Gastrocnemius medialis (tissue), 4 donors: ENCODE measurements at places on chromosomes 6 and 20.

- DNase-seq = no peak
Measured at GRCh38 chr6:42302411-42302810, 84.8 kb upstream of the MRPS10 start.

DNA sequence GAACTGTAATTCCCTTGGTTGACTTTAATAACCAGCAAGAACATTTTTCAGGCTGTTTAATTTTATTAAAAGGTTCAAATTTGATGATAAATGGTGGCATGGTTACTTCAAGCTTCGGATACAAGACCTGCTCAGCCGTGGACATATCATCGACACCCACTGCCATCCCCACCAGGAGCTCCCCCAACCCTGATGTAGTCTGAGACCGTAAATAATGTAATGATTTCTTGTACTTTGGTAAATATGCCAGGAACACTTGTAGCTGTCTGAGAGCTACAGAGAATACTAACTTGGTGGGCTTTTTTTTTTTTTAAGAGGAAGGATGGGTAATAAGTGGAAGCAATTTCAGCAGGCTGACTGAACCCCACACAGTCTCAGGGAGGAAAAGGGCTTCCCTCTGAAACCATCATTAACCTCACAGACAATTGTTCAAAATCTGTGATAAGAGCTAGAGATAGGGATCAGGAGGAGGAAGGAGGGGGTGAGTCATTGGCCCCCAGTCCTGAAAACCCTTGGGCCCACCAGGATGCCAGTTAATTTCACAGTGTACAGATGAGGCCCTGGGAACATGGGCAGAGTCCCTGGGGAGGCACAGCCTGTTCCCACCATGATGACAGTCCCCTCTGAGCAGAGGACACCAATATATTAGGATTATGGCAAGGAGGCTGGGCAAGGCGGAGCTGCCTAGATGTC is 56.0 kb downstream of the APCDD1L start:
- no peak for DNase-seq

DNA sequence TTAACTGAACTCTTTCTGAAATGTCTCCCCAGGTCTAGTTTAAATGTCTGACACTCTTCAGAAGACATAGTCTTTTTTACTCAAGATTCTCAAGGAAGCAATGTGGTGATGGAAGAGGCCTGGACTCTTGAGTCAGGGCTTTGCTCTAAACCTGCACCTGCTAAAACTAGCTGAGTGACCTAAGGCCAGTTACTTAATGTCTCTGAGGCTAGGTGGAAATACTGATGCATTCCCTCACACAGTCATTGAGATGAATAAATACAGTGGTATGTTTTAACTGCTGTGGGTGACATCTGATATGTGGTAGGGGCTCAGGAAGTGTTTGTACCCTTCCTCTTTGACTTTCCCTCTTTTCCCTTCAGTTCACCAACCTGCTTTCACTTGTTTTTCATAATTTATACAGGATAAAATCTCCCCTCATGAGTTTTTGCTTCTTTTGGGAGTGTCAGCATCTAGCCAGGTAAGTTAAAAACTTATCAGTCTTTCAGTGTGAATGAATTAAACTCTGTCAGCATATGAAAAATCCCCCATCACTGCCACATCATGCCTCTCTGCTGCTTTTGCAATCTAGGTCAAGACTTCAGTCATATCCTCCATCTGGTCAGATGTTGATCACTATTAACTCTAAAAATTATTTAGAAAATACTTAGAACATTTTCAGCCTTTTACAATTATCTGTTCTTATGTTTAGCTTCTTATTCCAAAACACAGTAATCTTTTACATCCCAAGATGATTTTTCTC is 178.7 kb upstream of the TNFAIP3 start:
- no peak for DNase-seq

GRCh38 chr6:132623106-132623845 is 799 bp downstream of the TAAR2 start:
- DNase-seq = no peak

DNA sequence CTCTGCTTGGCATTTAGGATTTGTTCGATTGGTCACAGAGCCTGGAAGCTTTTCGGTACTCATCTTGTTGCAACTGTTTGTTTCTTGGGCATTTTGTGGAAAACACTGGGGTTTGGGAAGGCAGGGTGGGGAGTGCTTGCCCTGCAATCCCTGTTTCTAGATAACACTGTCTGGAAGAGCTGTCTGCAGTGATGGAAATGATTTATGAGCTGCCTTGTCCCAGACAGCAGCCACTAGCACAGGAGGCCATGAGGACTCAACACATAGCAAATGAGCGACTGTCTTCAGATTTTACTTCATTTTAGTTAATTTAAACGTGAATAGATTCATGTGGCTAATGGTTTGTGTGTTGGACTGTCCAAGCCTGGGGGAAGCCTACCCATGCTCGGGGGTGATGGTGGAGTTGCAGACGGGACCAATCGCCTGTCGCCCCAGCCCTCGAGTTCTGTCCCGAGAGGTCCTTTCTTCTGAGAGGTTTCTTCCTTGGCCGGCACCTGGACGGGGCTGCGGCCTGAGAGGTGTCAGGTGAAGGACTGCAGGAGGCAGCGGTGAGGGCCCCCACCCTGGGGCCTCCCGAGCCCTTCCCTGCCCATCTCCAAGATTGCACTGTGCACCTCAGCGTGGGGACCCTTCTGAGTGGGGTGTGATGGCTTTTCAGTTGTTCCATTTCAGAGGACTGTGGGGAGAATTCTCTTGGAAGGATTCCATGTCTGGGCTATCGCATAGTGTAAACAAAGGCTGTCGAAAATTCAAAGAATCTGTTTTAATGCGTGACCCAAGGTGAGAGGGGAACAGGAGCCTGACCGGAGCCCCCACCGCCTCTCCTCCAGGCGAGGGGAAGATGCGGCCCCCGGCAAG is 55.4 kb downstream of the SMOC2 start:
- DNase-seq = no peak

DNA sequence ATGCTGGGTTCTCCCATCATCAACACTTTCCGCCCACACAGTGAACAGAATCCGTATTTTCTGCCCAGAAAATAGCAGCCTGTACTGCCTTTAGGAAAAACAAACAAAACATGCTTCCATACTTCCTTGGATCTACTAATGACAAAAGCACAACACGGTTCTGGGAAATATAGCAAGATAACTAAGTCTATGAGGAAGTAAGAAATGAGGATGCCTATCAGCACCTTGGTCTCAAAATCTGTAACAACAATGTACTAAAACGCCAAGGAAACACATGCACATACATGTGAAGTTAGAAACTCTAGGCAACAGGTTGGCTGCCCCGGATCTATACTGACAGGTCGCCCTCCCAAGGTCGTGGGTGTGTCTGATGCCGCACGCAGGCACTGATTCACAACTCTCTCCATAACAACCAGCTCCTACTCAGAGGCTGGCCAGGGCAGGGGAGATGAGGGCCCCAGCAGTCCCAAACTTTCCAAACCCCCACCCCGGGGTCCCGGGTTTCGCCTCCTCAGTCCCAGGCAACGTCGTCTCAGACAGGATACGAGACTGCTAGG is 710 bp downstream of the BTBD9 start:
- peak; percentile 3 for DNase-seq

DNA sequence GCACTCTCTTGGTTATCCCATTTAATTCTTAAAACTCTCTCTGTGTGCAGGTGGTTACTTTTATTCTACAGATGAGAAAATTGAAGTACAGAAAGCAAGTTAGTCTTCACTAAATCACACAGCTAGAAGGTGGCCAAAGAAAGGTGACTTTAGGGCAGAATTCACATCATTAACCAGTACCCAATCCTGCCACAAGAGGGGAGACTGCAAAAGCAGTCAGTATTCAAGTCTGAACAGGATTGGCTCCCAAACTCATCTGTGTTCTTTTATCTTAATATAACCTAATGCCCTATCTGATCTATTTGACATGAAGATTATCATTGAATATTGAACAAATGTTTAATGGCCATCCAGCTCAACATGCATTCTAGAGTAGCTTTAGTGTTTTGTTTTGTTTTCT is 225.3 kb upstream of the FAM83B start:
- no peak for DNase-seq

- DNase-seq = no peak
Measured at GRCh38 chr20:35117196-35117595, 24.6 kb upstream of the TRPC4AP start.

DNA sequence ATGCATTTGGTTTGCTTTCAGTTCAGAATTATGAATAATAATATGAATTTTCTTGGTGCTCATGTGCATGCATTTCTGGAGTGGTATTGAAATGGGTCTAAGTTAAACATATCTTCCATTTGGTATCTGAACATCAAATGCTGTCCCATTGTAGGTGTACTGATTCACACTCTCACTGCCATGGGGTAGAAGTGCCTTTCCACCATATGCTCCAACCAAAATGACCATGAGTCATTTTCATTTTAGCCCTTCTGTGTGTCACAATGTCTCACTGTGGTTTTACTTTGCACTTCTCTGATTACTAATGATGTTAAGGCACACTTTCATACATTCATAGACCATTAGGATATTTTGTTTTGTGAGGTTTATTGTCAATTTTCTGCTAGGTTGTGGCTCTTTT is 211.9 kb downstream of the HAO1 start:
- no peak for DNase-seq

GRCh38 chr6:119536666-119537065 is 187.1 kb upstream of the MAN1A1 start:
- DNase-seq = no peak

- no peak for DNase-seq
Measured at GRCh38 chr20:44500221-44500620, 21.6 kb downstream of the SERINC3 start.

DNA sequence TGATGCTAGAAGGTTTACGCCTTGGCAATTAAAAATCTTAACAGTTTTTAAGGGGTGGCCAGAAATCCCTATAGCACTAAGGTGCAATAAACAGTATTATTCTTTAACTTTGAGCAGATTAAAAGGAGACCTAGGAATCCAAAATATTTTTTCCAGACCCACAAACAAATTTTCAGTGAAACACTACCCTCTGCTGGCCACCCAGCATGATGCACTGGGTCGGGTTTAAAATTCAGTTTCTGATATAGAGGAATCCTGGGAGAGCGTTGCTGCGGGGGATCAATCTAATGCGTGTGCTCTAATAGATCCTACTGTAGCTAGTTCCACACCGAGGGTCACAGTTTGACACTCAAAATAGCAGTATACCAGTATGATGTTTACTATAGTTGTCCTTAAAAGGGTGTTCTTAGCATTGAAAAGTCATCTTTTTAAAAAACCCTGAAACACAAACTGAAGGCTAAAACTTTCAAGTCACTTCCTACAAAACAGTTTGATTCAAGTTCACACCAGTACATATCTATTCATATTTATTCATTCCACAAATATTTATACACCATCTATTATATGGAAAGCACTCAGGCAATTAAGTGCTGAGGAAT is 10.2 kb downstream of the UBE3D start:
- DNase-seq = no peak

- DNase-seq = no peak
Measured at GRCh38 chr6:90144928-90145555, 151.6 kb downstream of the BACH2 start.

DNA sequence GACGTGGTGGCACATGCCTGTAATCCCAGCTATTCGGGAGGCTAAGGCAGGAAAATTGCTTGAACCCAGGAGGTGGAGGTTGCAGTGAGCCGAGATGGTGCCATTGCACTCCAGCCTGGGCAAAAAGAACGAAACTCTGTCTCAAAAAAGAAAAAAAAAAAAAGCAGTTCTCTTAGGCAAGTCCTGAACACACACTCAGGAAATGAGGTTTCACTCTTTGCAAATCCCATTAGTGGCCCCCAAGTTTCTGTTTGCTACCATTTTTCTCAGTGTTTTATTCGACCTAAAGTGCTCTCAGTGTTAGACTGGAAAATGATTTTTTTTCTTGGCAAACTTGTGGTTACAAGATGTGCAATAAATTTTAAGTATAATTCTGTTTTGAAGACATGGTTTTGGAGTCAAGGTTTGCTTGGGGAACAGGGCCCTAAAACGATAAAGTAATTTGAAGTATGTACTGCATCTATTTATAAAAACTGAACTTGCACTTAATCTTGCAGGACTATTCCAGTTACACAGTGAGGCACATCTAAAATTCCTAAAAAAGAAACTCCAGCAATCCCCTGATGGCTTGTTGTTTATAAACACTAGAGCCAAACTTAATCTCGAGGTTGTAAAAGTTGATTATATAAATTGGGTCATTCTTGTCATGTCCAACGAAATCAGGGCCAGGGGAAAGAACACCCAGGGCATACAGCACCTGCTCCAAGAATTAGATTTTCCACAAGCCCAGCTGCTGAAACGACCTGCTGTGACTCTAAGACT is 42.6 kb downstream of the MAP1LC3A start:
- DNase-seq = no peak

DNA sequence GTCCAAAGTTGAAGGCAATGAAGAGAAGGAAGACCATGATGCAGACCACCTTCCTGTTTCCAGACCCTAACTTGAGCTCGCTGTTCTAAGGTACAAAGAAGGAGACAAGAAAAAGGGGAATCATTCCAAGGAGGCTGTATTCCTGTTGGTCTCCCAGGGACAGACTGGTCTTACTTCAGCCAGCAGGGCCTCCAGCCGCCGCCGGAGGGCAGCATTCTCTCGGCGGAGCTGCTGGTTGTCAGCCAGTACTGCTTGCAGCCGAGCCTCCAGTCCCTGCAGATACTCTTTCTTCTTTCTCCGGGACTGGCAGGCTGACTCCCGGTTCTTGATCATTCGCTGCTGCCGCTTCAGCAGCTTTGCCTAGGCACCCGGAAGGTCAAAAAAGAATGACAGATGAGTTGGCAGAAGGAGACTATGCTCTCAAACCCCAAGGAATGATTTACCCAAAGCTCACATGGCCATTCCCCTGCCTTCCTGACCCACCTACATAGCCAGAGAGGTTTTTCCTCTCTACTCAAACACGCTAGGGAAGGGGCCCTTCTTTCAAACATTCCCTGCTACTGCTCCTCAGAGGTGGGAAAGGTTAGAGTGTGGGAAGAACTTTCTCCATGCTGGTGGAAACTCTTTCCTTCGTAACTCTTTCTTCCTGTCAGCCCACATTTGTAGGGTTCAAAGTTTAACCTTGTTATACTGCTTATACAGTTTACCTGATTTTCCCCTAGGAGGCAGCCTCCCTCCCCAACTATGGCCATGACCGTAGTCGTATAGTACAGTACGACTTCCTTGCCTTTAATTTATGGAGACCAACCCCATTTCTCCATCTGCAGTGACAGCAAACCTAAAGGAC is 9.0 kb downstream of the ATF6B start:
- DNase-seq = peak; percentile 64

GRCh38 chr6:127851197-127851596 is 49.7 kb downstream of the THEMIS start:
- no peak for DNase-seq

DNA sequence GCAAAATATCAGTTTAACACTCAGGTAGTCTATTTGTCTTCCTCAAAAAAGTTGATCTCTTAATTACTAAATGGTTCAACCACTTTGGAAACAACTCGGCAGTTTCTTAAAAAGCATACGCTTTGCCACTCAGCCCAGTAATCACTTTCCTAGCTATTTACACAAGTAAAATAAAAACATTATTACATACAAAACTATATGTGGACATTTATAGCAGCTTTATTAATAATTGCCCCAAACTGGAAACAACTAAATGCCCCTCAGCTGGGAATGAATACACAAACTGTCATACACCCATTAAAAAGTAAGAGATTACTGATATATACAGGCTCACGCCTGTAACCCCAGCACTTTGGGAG is 7.4 kb downstream of the EEF1A1 start:
- DNase-seq = no peak

- no peak for DNase-seq
Measured at GRCh38 chr6:25016014-25016720, 80.4 kb upstream of the RIPOR2 start.
